GM23338 (cell line): ENCODE measurements at places on chromosomes 16 and 17. TPM values are rescaled to one million over a fixed set of nuclear protein-coding genes. Genes with fewer than 3 reads are reported as not detected.

DNA sequence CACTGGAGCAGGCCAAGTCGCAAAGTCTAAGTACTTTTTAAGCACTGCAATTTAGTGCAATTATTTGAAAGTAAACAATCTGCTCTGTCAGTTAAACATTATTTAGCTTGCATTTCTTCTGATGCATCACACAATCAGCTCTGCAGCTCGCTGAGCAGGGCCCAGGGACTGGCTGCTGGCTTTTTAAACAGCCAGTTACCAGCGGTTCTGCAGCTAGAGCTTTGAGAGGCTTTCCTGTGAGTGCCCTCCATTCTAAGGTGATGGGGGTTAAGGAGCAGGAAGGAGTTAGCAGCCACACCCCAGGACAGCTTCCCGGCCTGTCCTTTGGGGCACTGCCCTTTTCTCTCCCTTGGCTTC lies 154.3 kb downstream of the SALL1 start:
- no peak for DNase-seq

DNA sequence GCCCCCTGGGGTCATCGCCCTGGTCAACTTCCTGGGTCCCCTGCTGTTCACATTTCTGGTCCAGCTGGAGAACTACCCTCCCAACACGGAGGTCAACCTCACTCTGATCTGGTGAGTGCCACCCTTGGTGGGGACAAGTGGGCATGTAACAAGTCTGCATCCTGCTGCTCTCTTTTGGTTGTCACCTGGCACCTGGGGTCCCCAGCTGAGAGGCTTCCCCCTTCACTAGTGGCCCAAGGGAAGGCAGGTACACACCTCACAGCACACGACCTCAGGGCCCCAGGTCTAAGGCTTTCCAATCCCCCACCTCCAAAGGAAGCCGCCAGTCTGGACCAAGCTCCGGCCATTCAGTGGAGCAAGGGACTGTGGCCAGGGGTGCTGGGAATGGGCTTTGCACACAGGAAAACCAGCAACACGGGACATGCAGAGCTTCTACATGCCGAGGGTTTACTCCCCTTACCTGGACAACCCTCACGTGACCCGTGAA lies 4.4 kb downstream of the TMC8 start:
- no peak for DNase-seq

DNA sequence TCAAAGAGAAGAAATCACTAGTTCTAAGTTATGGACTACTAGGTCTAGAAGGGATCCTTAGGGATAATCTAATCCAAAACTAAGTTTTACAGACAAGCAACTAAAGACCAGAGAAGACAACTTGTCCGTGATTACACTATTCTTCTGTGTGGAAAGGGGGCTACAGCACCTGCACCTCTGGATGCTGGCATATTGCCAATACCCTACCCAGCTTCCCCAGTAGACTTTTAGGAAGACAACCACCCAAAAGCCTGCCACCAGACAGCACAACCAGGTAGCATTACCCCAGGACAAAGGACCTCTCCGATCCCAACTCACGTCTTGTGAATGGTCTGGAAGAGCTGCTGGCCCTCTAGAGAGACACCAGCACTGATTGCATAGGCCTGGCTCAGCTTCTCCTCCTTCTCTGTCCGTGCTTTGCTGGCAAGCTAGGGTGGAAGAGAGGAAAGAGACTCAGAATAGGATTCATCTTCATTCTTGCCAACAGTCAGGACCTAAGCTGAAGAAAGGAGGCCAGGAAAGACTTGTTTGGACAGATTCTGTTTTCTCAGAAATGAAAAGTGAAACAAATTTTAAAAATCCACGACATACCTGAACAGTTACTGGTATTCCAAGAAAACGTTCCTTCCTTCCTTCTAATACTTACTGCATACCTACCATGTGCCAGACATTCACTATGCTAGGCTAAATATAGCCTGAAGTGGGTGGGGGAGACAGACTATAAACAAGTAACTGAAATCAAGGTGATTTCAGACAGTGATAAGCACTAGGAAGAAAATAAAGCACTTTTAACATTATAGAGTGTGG lies 25.3 kb upstream of the TMEM101 start:
- DNase-seq, result no peak

DNA sequence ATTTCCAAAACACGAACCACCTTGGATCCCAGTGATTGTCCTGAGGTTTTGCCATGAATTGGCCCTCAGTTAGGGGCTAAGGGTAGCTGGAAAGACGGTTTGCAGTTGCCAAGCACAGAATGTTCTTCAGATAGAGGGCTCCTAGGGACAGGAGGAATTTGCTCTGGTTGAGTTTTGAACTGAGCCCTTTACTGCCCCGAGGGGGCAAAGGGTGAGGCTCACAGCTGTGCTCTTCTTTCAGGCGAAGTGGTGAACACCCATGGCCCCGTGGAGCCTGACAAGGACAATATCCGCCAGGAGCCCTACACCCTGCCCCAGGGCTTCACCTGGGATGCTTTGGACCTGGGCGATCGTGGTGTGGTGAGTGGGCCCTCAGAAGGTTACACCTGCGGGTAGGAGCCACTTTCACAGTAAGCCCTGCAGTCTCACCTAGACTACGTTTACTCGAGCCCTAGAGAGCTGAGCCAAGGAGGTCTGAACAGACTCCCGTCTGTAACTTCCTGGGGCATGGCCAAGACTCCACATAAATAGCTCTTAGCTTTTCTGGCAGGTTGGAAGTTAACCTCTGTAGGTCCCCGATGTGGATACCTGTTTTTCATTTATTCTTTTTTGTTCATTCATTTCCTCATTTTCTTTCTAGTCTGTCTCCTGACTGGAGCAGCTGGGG lies 32.5 kb downstream of the NMT1 start:
- no peak for DNase-seq

Gene P2RX5
- 11.6 and 13.6 TPM in 2 replicates for total RNA-seq

Gene RAP1GAP2
- 40.3 and 46.1 TPM in 2 replicates for total RNA-seq
